ENCODE measurements at places on chromosomes 1 and 21.

GRCh38 chr21:29196670-29197191 is 66.3 kb downstream of the MAP3K7CL start:
- no peak for DNase-seq

DNA sequence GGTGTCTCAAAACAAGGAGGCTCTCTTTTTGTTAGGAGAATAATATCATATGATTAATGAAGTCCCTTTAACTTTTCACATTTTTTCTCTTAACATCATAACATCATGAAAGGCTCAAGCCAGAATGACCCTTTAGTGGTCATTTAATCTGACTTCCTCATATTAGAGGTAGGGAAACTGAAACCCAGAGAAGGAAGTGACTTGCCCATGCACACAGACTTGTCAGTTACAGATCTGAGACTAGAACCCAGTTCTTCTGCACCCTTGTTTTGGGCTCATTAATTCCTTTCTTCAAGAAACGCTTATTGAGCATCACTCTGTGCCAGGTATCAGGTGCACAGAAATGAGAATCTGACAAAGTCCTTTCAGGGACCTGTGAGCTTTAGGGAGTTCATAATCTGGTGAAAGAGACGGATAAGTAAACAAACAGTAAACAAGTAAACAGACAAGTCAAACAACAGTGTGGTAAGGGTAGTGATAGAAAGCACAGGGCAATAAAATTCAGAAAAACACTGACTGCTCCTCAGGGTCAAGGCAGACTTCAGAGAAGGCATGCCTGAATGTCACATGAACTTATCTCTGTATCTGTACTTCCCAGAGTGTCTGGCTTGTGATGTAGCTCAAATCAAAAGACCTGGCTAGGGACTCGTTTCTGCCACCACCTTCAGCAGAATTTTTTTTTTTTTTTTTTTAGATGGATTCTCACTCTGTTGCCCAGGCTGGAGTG is 38.3 kb upstream of the OSBPL9 start:
- DNase-seq, result no peak

DNA sequence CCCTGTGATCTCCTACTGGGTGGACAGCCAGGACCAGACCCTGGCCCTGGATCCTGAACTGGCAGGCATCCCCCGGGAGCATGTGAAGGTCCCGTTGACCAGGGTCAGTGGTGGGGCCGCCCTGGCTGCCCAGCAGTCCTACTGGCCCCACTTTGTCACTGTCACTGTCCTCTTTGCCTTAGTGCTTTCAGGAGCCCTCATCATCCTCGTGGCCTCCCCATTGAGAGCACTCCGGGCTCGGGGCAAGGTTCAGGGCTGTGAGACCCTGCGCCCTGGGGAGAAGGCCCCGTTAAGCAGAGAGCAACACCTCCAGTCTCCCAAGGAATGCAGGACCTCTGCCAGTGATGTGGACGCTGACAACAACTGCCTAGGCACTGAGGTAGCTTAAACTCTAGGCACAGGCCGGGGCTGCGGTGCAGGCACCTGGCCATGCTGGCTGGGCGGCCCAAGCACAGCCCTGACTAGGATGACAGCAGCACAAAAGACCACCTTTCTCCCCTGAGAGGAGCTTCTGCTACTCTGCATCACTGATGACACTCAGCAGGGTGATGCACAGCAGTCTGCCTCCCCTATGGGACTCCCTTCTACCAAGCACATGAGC is 17.2 kb upstream of the SLC25A44 start:
- no peak for DNase-seq

DNA sequence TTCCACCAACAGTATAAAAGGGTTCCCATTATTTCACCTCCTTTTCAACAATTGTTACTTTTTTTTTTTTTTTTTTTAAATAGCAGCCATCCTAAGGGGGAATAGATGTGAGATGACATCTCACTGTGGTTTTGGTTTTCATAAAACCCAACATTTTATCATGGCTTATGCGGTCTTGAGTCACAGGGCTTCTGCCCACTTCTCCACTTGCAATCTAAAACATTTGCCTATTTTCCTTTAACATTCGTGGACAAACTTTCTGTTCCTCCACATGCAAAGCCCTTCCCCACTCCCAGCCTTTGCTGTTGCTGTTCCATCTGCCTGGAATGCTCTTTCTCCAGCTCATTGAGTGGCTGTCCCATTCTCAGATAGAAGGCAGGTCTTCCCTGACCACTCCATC is 239.7 kb upstream of the KCNK2 start:
- DNase-seq, result no peak

All from cerebellar nuclear complex (tissue), 1 donor.